ENCODE measurements at places on chromosomes 2 and 18.
A peak's percentile ranks its signal among the peaks of the same experiment; 100 is the strongest.

DNA sequence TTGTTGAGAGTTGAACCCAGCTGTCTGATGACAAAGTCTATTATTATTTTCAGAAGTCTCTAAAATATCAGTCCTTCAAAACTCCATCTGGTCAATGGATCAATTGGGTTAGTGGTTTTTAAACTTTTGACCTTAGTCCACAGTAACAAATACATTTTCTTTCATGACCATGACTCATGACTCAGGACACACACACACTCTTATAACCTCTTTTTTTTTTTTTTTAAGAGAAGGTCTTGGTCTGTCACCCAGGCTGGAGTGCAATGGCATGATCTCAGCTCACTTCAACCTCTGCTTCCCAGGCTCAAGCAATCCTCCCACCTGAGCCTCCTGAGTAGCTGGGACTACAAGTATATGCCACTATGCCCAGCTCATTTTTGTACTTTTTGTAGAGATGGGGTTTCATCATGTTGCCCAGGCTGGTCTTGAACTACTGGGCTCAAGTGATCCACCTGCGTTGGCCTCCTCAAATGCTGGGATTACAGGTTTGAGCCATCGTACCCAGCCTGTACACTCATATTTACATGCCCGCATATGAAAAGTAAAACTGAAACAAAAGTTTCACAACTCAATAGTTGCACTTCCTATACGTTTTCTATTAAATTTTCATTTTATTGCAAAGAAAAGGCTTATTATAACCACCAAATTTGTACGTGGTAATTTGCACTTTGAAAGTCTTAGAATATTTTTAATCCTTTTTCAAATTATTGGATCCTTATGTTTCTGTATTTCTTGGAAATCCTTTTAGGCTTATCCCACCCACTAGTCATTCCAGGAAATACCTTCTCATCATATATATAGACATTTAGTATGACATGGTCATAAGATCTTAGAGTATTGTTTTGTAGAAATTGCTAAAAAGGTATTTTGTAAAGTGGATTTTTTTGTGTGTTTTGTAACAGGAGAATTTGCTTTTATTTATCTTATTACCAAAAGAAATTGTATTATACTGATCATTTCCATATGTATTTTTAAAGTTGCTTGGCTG is 199.0 kb downstream of the LPIN1 start:
- no peak for DNase-seq

DNA sequence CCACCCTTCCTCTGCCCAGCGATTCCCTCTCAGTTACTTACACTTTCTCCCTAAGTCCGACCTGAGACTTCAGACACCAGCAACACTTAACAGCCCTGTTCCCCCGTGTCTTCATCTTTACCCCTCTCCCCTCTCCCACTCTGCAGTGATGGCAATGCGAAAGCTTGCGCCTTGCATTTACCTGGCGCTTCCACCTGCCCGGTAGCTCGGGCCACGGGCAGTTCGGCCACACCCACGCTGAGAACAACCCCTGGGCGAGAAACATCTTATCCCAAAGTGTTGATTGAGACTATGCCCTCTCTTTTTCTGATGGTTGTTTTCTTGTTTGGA is 558 bp downstream of the DNAJC10 start:
- no peak for DNase-seq

DNA sequence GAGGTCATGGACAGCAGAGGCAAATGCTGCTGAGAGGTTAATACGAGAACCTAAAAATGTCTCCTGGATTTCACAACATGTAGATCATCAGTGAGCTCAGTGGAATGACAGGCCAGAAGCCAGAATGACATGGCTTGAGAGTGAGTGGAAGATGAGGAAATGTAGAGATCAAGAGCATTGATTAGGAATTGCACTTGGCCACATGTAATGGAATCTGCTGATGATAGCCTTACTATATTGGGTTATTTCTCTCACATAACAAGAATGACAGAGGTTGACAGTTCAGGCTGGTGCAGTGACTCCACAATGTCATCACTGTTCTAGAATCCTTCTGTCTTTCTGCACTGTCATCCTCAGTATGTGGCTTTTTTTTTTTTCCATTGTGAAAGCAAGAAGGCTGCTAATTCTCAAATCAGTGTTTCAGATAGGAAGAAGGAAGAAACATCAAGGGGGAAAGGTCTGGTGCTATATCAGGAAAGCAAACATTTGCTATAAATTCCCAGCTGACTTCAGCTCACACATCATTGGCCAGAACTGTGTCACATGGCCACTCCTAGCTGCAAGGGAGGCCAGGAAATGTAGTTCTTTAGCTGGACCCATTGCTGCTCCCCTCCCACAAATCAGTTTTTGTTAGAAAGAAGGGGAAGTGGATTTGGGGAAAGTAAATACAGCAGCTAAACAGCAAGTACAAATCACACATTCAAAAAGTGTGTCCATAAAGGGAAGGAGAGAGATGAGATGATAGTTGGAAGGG is 127.2 kb downstream of the FAM161A start:
- DNase-seq = no peak

DNA sequence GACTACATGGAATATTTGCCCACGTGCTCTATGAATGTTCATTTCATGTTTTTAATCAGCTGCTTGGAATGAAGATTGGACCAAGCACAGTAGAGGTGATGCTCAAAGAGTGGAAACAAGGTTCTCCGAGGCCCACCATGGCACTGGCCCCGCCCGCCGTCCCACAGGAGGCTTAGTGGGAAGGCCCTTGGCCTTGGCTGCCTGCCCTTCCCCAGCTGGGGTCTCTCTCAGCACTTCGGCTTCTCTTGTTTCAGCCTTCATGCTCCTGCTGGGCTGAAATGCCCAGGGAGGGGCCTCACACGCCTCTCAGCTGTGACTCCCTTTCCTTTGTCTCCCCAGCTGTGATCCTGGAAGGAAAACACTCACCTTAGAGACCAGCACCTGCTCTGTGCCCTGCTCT is 833.2 kb downstream of the GALR1 start:
- no peak for DNase-seq

DNA sequence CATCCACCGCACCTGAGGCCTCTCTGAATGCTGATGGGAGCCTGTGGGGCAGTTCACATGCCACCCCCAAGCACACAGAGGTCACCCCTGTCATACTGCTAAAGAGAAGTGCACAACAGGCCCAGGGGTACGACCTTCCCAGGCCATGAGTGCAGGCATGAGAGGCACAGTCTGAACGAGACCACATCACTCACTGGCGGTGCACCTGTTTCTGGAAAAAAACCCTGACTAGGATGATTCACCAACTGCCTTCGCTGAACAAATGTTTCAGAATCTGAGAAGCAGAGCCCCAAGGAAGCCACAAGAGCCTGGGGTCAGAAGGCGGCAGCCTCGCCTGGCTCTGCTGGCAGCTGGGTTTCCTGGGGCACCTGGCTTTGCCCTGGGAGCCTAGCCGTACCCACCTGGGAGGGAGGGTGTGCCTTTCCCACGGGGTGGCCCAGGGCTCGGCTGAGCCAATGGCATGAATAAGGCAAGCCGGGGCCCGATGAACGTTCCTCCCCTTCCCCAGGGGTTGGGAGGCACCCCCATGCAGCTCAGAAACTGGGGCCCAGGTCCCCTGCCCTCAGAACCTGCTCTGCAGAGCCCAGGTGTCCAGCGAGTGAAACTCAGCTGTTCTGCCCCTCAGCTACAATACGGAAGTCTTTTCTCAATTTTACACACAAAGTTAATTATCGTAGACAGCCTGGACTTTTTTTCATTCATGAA is 73.8 kb downstream of the HDAC4 start:
- peak; percentile 50 for DNase-seq

- DNase-seq = no peak
These were observed 1073.3 kb downstream of the SOCS6 start for GRCh38 chr18:71362140-71362539.

- DNase-seq = no peak
These were observed 198.4 kb downstream of the MTX2 start for GRCh38 chr2:176467595-176467994.

GRCh38 chr18:65610939-65611338 is 139.9 kb upstream of the CDH7 start:
- no peak for DNase-seq

GRCh38 chr2:36360063-36360462 is 4.5 kb downstream of the CRIM1 start:
- no peak for DNase-seq

GRCh38 chr2:102027036-102027980 is 35.5 kb downstream of the IL1R2 start:
- DNase-seq = no peak

GRCh38 chr2:137208431-137208891 is 443.1 kb downstream of the THSD7B start:
- no peak for DNase-seq

DNA sequence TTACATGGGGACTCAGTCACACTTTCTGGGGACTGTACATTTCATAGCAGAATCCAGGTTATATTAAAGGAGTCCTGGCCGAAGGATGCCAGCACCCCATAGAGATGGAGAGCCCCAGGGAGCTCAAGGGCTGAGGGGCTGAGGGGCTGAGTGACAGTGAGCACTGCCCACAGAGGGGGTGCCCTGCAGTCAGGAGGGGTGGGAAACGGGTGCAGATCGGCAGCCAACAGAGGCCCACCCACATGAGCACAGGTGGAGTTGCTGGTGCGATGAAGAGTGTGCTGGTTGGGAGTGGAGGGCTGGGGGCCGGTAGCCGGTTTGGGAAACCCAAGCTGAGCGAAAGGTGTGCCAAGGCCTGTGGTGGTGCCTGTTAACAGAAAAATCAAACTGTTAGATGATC is 32.1 kb downstream of the TPRKB start:
- no peak for DNase-seq

GRCh38 chr18:27242392-27243047 is 57.4 kb upstream of the CHST9 start:
- no peak for DNase-seq

GRCh38 chr2:5921081-5921642 is 229.0 kb downstream of the SOX11 start:
- no peak for DNase-seq

GRCh38 chr2:191036363-191036762 is 22.4 kb upstream of the STAT1 start:
- no peak for DNase-seq

GRCh38 chr2:196183172-196183473 is 11.7 kb upstream of the STK17B start:
- no peak for DNase-seq

DNA sequence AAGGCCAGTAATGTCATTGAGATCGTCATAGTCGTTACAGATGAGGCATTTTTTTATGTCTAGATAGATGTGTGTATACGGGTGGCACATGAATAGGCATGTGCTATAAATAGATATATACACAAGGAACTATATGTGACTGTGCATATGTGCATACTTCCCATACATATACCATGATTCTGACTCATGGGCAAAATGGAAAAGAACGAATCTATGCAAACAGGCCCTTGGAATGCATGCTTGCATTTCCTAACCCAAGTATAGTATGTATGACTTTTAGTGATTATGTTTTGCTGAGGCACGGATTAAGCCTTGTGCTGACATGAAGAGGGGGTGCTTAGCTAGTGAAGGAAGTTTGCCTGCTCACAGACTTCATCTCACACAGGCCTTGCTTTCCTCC is 111.7 kb downstream of the BCL11A start:
- DNase-seq = no peak

DNA sequence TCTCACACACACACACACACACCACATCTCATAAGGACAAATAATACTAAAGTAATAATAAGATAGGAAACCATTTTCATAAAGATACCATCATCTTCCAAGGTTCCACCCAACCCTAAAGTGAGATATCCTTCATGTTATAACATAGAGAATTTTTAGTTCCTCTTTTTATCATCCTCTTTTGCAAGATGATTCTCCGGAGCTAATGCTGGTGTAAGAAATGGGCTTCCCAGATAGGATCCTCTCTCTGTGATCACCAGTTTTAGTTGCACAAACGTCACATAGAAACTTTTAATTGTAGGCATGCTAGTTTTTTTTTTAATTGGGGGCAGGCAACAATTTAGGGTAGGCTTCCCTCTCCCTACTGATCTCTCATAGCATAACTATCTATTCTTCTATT is 49.6 kb downstream of the ARHGAP25 start:
- DNase-seq = no peak

DNA sequence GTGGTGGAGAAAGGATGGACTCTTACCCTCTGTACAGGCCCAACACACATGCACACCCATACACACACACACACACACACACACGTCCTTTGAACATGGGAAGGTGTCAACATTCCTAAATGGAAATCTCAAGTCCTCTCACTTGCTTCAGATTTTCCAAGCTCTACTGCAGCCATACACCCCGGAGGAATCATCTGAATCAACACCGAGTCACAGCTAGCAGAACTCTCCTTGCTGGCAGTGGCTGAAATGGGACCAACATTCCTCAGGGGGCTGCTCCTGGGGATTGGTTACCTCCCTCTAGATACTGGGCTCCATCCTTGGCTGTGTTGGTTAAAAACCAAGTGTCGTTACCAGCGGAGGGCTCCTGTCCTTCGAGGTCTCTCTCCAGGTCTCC is 112.7 kb downstream of the BCL11A start:
- no peak for DNase-seq

- no peak for DNase-seq
These were observed 75.7 kb downstream of the VAPA start for GRCh38 chr18:9989481-9989880.

GRCh38 chr2:47033102-47033880 is 117.7 kb upstream of the MCFD2 start:
- no peak for DNase-seq

DNA sequence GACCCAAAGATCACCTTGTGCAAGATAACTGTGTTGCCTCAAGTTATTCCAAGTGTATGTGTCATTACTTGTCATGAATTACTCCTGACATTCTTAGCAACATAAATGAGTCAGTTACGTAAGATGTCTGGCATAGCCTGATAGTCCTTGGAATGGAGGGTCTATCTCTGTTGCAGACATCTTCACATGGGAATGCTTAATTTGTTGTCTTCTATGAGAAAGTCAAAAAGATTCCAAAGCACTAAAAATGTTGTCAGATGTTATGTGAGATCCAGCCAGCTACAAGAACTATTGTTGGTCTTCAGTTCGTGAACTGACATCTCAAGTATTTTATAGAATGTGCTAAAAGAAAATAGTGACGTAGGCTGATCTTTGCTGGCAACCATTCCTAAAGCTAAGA is 178.2 kb upstream of the RASGRP3 start:
- DNase-seq = no peak

- DNase-seq = no peak
These were observed 72.0 kb downstream of the DNER start for GRCh38 chr2:229642371-229642770.

GRCh38 chr2:25539136-25539535 is 134.2 kb downstream of the DTNB start:
- DNase-seq = no peak

- no peak for DNase-seq
These were observed 135.6 kb upstream of the UNC80 start for GRCh38 chr2:209636076-209636475.

GRCh38 chr18:80244956-80245730 is 2.2 kb downstream of the PARD6G start:
- DNase-seq = no peak

All from activated CD4-positive, CD25-positive, alpha-beta regulatory T cell treated with anti-CD3 and anti-CD28 coated beads, Interleukin-2, amount 50 U/mL, for 16 hours (primary cell).